ENCODE measurements at places on chromosomes 11 and 22.
A peak's percentile ranks its signal among the peaks of the same experiment; 100 is the strongest.

DNA sequence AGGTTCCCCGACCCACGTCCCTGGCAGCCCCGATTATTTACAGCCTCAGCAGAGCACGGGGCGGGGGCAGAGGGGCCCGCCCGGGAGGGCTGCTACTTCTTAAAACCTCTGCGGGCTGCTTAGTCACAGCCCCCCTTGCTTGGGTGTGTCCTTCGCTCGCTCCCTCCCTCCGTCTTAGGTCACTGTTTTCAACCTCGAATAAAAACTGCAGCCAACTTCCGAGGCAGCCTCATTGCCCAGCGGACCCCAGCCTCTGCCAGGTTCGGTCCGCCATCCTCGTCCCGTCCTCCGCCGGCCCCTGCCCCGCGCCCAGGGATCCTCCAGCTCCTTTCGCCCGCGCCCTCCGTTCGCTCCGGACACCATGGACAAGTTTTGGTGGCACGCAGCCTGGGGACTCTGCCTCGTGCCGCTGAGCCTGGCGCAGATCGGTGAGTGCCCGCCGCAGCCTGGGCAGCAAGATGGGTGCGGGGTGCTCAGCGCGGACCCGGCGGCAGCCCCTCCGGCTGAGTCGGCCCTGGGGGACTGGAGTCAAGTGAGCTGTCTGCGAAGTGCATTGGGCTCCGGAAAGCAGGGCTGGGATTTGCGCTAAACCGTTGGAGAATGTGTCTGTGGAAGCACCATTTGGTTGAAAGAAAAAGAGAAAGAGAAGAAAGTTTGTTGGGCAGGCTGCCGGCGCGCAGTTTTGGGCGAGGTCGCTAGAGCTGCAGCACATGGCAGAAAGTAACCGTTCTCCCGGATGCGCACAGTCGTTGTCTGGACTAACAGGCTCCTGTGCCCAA lies at the start of gene CD44:
Gene CD44, plus strand, starts transcription at position 229 of the 779 bp plus-strand sequence. Its CDS starts 133 bp downstream, at position 362.
- DNase-seq = peak; percentile 46

DNA sequence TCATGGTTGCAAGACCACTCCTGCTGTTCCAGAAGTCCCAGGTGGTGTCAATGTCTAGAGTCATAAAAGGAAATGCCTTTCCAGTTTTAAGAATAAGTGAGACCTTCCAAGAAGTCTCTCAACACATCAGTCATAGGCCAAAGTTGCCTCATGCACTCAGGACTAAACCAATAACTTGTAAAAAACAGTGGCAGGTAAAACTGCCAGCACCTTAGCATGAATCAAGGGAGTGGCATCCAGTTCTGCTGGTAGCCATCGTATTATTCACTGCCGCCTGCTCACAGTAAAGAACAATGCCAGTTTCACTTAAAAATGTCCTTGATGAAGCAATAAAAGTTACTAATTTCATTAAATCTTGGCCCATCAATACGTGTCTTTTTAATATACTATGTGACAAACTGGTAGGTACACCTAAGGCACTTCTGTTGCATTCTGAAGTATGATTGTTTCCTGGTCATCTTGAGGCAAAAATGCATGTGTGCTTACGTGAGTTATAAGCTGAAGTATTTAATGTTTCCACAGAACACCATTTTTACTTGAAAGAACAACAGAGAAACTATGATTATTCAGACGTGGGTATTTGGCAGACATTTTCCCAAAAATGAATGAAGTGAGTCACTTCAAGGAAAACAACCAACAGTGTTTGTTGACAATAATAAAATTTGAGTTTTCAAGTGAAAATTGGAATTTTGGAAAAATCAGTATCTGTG lies 125.2 kb upstream of the SNX19 start:
- no peak for DNase-seq

DNA sequence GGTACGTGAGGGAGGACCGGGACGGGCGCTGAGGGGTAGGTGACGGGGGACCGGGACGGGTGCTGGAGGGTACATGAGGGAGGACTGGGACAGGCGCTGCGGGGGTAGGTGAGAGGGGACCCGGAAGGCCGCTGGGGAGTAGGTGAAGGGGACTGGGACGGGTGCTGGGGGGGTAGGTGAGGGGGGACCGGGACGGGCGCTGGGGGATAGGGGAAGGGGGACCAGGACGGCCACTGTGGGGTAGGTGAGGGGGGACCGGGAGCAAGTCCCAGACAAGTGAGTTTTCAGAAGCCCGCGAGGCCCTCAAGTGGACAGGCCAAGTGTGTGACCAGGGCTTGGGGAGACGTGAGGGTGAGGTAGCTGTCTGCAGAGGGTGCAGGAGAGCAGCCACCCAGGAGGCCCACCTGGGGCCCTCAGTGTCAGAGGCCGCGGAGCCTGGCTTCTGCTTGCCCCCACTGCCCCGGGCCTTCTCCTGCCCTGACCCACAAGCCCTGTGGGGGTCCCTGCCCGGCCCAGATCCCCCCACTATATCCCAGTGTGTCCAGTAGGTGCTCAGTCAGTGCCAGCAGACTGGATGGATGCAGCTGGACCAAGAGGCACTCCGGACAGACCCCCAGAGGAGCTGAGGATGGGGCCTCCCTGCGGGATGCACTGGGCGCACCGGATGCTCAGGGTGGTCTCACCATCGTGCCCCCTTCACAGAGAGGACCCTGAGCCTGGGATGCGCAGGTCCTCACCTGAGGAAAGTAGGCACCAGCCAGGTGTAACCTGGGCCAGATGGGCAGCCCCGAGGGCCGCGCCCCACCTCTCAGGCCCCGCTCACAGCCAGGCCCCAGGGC lies 44.2 kb upstream of the TH start:
- no peak for DNase-seq

DNA sequence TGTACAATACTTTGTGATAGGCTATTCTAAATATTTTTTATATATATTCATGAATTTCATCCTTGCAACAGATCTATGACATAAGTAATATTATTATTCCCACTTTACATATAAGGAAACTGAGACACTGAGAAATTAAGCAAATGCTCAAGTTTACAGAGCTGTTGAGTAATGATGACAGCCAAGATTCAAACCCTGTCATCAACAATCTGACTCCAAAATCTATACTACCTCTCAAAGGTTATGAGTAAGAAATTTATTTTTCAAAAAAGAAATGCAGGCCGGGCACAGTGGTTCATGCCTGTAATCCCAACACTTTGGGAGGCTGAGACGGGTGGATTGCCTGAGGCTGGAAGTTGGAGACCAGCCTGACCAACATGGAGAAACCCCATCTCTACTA lies 22.6 kb upstream of the SOX6 start:
- DNase-seq = no peak

- DNase-seq = no peak
Observed at GRCh38 chr11:117023178-117023577, 75.0 kb downstream of the SIK3 start.

- peak; percentile 27 for DNase-seq
Observed at GRCh38 chr11:94449437-94449836, 44.2 kb downstream of the MRE11 start.

DNA sequence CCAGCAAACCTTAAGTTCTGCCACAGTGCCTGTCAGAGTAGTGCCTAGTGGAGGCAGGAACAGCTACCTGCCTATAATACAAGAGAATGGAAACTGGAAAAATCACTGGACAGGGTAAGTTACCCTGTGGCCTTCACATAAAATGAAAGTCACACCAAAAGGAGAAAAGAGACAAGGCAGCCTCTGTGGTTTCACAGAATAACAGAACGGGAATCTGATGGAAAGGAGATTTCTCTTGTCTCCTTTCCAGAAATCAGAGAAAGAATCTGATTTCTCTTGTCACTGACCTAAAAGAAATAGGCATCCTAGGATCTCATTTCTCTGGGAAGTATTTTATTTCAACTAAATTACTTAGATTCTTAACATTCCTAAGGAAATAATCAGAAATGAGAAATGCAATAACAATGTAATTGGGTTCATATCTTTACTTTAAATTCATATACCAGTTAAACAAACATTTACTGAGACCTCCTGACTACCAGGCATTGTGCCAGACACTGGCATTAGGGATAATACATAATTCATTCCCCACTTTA lies 41.6 kb downstream of the PRCP start:
- DNase-seq = peak; percentile 66

DNA sequence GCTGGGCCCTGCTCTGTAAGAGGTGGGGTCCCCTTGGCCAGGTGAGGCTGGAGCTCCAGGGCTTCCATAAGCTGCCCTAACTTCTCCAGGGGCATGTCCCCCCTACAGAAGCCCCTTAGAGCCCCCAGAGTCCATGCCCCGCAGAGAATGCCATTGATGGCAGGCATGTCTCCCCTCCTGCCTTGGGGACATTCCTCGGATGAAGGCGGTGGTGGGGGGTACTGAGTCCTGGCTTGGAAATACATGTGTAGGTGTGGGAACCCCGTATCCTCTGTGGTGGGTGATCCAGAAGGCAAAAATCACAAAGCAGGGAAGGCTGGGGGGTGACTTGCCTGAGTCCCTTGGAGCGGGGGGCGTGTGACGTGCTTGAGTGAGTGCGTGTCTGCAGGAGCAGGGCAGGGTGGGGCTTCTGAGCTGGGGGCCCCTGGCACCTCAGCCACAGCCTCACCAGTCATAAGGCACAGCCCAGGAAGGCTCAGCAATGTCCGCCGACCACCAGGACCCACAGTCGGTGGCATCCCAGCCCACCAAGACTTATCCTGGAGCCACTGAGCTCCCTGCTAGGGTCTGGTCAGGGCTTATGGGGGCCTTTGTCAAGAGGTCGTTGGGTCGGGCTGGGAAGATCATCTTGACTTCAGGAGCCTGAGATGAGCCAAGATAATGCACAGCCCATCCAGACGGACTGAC lies 69.8 kb upstream of the KCNQ1OT1 start:
- no peak for DNase-seq

- peak; percentile 19 for DNase-seq
Observed at GRCh38 chr11:70755410-70756158, 357.3 kb downstream of the CTTN start.
